ENCODE measurements at places on chromosomes 11 and 22. TPM values are rescaled to one million over a fixed set of nuclear protein-coding genes. Genes with fewer than 3 reads are reported as not detected.

- no peak for DNase-seq
- H3K27me3 ChIP-seq: no peaks in the 10 kb centered on the region
- no peak overlapping the region for H3K27ac ChIP-seq
- H3K36me3 ChIP-seq: peaks cover 25% of the 10 kb centered on the region
- H3K4me3 ChIP-seq: no peak overlapping the region
- no peaks in the 10 kb centered on the region for H3K4me1 ChIP-seq
Observed at GRCh38 chr22:19069451-19069850, 52.8 kb downstream of the DGCR2 start.

CRYBA4 gene
- not detected for total RNA-seq

DNA sequence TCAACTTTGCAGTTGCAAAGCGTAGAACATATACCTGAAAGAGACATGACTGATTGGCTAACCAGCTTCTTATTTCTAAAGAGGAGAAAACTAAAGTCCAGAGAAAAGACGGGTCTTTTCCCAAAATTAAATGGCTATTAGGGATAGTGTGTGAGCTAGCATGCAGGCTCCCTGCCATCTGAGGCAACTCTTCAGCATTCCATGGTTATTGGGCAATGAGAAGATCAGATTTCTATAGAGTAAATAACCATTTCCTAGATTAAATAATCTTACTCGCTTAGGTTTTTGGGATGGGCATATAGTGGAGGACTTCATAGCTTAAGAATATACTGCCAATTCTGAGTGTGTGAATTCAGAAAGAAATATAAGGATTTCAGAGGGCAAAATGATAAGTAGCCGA is 95.0 kb downstream of the PDHX start:
- no peaks in the 10 kb centered on the region for H3K4me1 ChIP-seq
- H3K27ac ChIP-seq: no peak overlapping the region
- no peaks in the 10 kb centered on the region for H3K36me3 ChIP-seq

GRCh38 chr11:9859554-9860305 is 195.9 kb downstream of the SWAP70 start:
- H3K4me1 ChIP-seq: no peaks in the 10 kb centered on the region
- H3K27ac ChIP-seq: no peak overlapping the region
- DNase-seq: no peak
- no peak overlapping the region for H3K4me3 ChIP-seq
- H3K36me3 ChIP-seq: peaks cover 7% of the 10 kb centered on the region

DNA sequence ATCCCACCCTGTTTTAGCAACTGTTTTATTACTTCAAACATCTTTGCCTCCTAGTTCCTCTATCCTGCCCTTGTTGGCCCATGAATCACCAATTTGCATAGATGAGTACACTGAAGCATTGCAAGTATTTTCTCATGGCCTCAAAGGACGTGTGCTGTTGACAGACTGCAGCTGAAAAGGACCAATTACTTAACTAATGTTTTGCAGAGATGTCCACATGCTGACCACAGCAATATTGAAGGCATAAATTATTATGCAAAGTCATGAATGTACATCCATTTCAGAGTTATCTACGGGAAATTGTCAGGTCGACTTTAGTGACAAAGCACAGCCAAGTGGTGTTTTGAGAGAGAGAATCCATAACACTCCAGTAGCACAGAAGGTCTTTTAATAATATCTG is 64.8 kb downstream of the CADM1 start:
- no peak overlapping the region for H3K4me3 ChIP-seq
- no peaks in the 10 kb centered on the region for H3K4me1 ChIP-seq
- DNase-seq: no peak
- no peak overlapping the region for H3K27ac ChIP-seq

DEPDC7 gene
- 1.1 TPM for total RNA-seq

MAPK8IP1 gene
- 10.4 TPM for total RNA-seq

GRCh38 chr11:69157156-69157821 is 1.6 kb downstream of the SMIM38 start:
- no peaks in the 10 kb centered on the region for H3K27me3 ChIP-seq
- DNase-seq: no peak
- no peaks in the 10 kb centered on the region for H3K36me3 ChIP-seq
- peaks cover 17% of the 10 kb centered on the region for H3K4me1 ChIP-seq
- H3K4me3 ChIP-seq: peak overlapping the region; percentile 61

LMNTD2 gene
- total RNA-seq: 1.1 TPM

ARCN1 gene
- 125 TPM for total RNA-seq

DNA sequence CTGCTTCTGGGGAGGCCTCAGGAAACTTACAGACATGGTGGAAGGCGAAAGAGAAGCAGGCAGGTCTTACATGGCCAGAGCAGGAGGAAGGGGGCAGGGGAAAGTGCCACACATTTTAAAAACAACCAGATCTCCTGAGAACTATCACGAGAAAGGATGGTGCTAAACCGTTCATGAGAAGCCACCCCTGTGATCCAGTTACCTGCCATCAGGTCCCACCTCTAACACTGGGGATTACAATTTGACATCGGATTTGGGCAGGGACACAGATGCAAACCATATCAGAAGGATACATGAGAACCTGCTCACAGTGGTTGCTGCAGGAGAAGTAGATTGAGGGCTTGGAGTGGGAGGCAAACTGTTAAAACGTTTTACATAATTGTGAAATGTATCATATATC is 152.2 kb downstream of the ADAMTS15 start:
- H3K27ac ChIP-seq: no peak overlapping the region
- no peak for DNase-seq
- no peak overlapping the region for H3K4me3 ChIP-seq
- H3K36me3 ChIP-seq: no peaks in the 10 kb centered on the region
- H3K4me1 ChIP-seq: no peaks in the 10 kb centered on the region

DNA sequence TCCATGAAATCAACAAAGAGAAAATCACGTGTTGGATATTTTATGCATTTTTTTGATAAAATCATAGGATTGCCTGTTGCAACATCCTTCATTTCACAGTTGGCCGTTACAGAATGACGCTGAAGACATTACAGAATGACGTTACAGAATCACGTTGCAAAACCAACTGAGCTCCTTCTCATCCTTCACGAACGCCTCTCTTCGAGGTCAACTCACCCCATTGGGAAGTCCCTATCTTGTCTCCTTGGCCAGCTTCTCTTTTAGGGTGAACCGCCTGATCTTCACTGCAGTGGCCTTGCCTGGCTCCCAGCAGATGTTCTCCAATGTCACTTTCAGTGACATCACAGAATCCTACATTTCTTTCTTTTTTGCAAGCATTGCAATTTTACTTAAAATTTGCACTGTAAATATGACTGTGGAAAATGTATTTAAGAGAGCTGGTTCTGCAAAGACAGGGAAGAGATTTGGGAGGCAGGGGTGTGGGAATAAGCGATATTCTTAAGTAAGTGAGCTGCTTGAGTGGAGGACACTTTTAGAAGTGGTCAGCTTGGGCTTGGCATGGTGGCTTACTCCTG is 5.1 kb downstream of the KRTAP5-7 start:
- H3K4me1 ChIP-seq: no peaks in the 10 kb centered on the region
- no peak for DNase-seq
- no peaks in the 10 kb centered on the region for H3K27me3 ChIP-seq
- no peak overlapping the region for H3K27ac ChIP-seq

- no peaks in the 10 kb centered on the region for H3K4me1 ChIP-seq
- no peak overlapping the region for H3K27ac ChIP-seq
- no peak for DNase-seq
- H3K4me3 ChIP-seq: no peak overlapping the region
Observed at GRCh38 chr11:134242376-134242775, 10.8 kb downstream of the THYN1 start.

GRCh38 chr11:57476047-57476756 is 15.9 kb downstream of the RTN4RL2 start:
- peak overlapping the region; percentile 75 for H3K4me3 ChIP-seq
- H3K36me3 ChIP-seq: no peaks in the 10 kb centered on the region
- peaks cover 4% of the 10 kb centered on the region for H3K27me3 ChIP-seq
- no peak overlapping the region for H3K27ac ChIP-seq
- peaks cover 17% of the 10 kb centered on the region for H3K4me1 ChIP-seq

DNA sequence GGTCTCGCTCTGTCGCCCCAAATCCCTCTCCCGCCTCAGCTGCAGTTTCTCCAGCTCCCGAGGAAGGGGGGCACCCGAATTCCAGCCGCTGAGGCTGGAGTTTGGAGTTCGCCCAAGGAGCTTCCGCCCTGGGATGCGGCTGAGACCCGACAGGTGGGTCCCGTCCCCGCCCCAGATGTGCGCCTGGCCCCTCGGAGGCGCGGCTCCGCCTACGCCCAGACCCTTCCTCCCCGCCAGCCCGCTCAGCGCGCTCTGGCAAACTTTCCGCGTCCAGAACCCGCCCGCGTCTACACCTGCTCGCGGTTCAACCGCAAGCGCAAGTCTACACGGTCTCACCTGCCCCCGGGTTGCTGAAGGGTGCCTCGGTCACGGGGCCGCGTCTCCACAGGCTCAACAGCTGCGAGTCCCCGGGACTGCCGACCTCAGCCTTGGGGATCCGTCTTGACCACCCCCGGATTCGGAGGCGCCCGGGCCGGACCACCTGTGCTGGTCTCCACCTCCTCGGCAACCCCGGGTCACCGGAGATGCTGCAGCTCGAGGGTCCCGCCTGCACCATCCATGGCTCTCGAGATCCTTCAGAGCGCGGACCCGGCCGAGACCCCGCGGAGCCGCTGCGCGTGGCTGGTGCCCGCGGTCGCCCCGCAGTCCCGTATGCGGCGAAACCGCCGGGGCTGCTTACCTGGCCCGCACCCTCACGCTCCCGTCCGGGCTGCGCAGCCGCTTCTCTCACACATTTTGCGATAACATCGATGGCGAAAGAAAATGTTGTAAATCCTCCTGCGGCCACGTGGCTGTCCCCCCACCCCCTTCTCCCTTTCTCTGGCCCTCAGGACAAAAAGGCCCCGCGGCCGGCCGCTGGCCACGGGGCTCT is 63.6 kb downstream of the NFAM1 start:
- no peak for DNase-seq
- H3K27me3 ChIP-seq: no peaks in the 10 kb centered on the region
- no peaks in the 10 kb centered on the region for H3K36me3 ChIP-seq
- no peak overlapping the region for H3K27ac ChIP-seq
- H3K4me3 ChIP-seq: peak overlapping the region; percentile 88

SPTBN2 gene
- total RNA-seq: 5.6 TPM

GRCh38 chr22:20859615-20860014 is 808 bp downstream of the SNAP29 start:
- no peaks in the 10 kb centered on the region for H3K36me3 ChIP-seq
- peaks cover 34% of the 10 kb centered on the region for H3K4me1 ChIP-seq
- peak overlapping the region; percentile 66 for H3K27ac ChIP-seq
- DNase-seq: no peak

DNA sequence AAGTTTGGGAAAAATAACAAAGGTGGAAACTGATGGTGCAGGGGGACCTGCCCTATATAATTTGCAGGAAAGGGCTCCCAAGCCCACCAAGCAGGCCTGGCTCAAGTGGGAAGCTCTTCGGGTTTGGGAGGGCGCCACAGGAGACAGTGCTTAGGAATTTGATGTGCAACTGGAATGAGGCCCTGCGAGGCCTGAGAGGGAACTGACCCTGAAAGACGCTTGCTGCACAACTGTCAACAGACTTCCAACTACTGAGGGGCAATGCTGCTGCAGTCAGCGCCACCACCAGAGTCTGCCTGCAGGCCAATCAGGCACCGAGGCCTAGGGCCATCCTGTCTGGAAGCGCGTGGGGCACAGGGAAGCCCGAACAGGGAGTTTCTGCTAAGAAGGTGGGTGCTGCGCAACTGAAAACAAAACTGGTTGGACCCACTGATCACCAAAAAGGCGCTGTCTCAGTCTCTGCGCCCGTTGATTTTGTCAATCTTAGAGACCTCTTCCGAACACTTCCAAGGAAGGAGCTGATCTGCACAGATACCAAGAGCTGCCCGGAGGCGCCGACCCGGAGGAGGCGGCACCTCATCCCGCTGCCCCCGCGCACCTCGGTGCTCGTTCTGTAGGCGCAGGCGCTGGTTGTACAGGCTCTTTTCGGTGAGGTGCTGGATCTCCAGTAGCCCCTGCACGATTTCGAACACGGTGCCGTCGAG is 667 bp downstream of the DGCR6L start:
- H3K4me1 ChIP-seq: peaks cover 20% of the 10 kb centered on the region
- H3K27ac ChIP-seq: peak overlapping the region; percentile 65
- peak overlapping the region; percentile 84 for H3K4me3 ChIP-seq
- no peaks in the 10 kb centered on the region for H3K36me3 ChIP-seq
- no peaks in the 10 kb centered on the region for H3K27me3 ChIP-seq
- no peak for DNase-seq

MYBPC3 gene
- total RNA-seq: not detected

- H3K36me3 ChIP-seq: no peaks in the 10 kb centered on the region
- H3K4me3 ChIP-seq: no peak overlapping the region
- no peak for DNase-seq
- H3K4me1 ChIP-seq: no peaks in the 10 kb centered on the region
Observed at GRCh38 chr22:45397806-45398205, 15.6 kb downstream of the SMC1B start.

TPST2 gene
- total RNA-seq: 37.7 TPM

All from thoracic aorta (tissue), 2 donors.